Heart left ventricle (tissue), 16 donors: ENCODE measurements at places on chromosomes 7 and 10. TPM values are rescaled to one million over a fixed set of nuclear protein-coding genes. Genes with fewer than 3 reads are reported as not detected.

DNA sequence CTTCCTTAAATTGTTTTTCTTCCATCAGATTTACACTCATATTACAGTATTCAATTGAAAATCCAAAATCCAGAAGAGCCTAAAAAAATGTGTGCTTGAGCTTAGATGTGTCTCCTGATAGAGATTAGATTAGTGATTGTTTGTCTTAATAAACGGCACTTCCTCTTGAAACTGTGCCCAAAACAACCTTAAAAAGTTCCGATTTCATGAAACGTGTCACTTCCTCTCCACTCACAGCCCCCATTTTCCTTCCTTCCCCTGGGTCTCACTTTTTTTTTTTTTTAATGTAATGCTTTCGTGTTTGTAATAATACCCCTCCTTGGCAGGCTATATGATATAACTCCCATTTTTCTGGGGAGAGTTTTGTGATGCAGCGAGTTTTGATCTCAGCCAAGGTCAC is 114.8 kb upstream of the ADO start:
- DNase-seq = no peak

- no peak for DNase-seq
Measured at GRCh38 chr7:93142127-93142526, 6.1 kb downstream of the SAMD9L start.

- DNase-seq = no peak
Measured at GRCh38 chr7:117399820-117400422, 27.4 kb downstream of the ASZ1 start.

DNA sequence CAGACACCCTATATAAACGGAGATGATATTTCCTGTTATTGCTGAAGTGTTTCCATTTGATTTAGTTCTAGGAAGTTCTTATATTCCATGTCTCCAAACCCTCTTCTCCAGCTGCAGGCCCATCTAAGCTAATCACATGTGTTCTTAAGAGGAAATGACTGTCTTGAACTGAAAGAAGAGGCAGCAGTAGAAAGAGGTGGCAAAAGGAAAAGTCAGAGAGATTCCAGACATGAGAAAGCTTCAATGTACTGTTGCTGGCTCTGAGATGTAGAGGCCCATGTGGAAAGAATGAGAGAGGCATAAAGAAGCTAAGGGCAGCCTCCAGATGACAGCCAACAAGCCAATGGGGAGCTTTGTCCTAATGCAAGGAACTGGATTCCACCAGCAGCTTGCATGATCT is 287.2 kb downstream of the GFRA1 start:
- no peak for DNase-seq

GRCh38 chr7:21300692-21301091 is 127.2 kb upstream of the SP4 start:
- DNase-seq = no peak

DNA sequence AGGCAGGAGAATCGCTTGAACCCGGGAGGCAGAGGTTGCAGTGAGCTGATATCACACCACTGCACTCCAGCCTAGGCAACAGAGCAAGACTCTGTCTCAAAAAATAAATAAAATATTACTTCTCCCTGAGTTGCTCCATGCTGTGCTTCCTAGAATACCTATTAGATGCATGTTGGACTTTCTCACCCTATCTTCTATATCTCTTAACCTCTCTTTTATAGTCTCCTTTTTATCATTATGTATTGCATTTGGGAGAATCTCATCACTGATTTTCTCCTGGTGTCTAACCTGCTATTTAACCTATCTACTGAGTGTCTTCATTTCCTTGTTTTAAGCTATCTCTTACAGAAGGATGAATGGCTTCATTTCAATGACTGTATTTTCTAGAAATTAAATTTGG is 32.1 kb upstream of the NANOS1 start:
- DNase-seq = no peak

DNA sequence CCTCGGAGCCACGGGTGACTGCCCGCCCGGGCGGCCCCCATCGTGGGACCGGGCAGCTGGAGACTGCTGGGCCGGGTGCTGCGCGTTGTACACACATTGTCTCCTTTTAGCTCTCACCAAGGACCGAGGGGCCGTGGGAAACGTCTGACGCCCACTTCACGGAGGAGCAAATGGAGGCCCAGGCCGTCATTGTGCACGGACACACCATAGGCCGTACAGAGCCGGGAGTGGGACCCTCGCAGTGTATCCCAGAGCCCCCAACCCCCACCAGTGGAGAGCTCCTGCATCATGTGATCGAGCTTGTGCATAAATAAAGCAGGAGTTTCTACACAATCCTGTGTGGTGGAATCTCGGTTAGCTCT is 722 bp downstream of the DENND10 start:
- DNase-seq = no peak

DNA sequence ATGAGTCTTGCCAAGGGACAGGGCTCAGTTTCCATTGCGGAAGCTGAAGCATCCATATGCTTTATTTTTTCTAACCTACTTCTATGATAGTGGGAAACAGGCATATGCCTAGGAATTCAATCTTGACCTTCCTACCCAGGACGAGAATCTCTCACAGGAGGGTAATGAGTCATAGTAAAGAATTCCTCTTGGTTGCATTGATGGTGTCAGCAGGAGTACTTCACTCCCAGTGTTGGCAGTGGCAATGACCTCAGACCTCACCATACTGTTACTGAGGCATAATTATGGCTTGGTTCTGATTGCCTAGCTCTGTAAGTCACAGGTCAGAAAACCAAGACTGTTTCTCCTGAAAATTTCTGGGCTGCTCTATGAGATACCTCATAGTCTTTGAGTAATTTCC is 552.9 kb downstream of the ARL4A start:
- DNase-seq = no peak

MOGAT3 gene
- total RNA-seq = not detected

NPSR1 gene
- not detected for total RNA-seq

ADIRF gene
- 88.5 TPM for total RNA-seq

ST8SIA6 gene
- total RNA-seq = 4.9 TPM

AIFM2 gene
- total RNA-seq = 15.5 TPM

EBF3 gene
- total RNA-seq = 8.8 TPM
